ENCODE measurements at places on chromosomes 1 and 21. TPM values are rescaled to one million over a fixed set of nuclear protein-coding genes. Genes with fewer than 3 reads are reported as not detected.
A peak's percentile ranks its signal among the peaks of the same experiment; 100 is the strongest.

The RIMS3 gene
- 9.0 TPM for total RNA-seq

The VTCN1 gene
- total RNA-seq = 0.17 TPM

DNA sequence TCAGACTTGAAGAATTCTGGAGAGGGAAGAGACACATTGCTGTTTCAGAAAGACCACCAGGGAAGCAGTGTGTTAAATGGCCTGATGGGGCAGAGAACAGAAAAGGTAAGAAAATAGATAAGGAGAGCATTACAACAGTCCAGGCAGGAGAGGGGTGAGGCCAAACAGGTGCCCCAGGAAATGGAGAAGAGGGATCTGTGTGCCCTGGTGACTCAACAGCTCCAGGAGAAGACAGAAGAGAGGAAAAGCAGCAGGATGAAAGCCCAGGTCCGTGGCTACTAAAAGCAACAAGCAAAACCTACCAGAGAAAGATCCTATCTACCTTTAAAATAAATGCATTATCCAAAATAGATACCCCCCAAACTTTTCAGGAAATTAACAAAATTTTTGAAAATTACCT is 9.2 kb downstream of the TP53BP2 start:
- H3K27me3 ChIP-seq = no peaks in the 10 kb centered on the region
- no peak overlapping the region for H3K27ac ChIP-seq
- H3K4me1 ChIP-seq = peaks cover 30% of the 10 kb centered on the region

DNA sequence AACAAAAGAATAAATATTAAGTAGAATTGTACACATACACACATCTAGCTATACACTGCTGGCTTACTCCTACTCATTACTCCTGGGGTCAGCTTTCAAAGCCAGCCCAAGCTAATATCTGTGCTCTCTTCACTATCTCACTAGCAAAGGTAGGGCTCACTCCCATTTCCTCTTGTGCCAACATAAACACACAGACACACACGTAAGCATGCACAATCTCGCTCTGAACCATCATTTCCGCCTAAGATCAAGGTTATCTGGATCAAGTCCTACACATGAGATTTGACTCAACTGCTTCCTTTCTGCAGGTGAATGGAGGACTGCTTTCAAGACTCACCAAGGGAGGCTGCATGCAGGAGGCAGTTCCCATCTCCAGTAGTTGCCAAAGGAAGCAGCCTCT is 28.8 kb upstream of the MTMR11 start:
- no peak overlapping the region for H3K27ac ChIP-seq
- no peaks in the 10 kb centered on the region for H3K4me1 ChIP-seq
- no peaks in the 10 kb centered on the region for H3K27me3 ChIP-seq
- H3K4me3 ChIP-seq = no peak overlapping the region
- peaks cover 23% of the 10 kb centered on the region for H3K36me3 ChIP-seq
- no peak for DNase-seq

DNA sequence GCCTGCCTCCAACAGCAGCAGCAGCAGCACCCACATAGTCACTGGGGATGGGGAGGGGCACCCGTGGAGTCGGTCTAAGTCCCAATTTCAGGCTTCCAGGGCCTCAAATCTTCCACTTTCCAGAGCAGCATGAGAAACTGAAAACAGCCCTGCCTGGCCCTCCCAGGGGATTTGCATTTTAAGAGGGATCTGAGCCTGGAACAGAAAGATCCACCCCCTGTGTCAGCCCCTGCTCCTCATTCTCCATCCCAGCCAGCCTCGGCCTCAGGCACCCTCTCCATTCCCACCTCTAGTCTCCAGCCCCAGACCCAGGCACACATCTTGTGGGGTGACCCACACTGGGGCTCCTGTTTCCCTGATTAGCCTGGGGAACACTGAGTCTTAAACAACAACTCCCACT is 51.8 kb downstream of the FBXO2 start:
- H3K27me3 ChIP-seq = no peaks in the 10 kb centered on the region
- H3K4me1 ChIP-seq = no peaks in the 10 kb centered on the region
- H3K36me3 ChIP-seq = no peaks in the 10 kb centered on the region

The PGLYRP4 gene
- total RNA-seq = not detected

GRCh38 chr21:16569679-16570078 is 839.9 kb downstream of the USP25 start:
- no peak overlapping the region for H3K27ac ChIP-seq
- no peak for DNase-seq
- no peaks in the 10 kb centered on the region for H3K4me1 ChIP-seq
- no peaks in the 10 kb centered on the region for H3K36me3 ChIP-seq
- no peak overlapping the region for H3K4me3 ChIP-seq

The RERE gene
- 40.6 TPM for total RNA-seq

The ZCCHC17 gene
- total RNA-seq = 27.8 TPM

The SLC1A7 gene
- not detected for total RNA-seq

DNA sequence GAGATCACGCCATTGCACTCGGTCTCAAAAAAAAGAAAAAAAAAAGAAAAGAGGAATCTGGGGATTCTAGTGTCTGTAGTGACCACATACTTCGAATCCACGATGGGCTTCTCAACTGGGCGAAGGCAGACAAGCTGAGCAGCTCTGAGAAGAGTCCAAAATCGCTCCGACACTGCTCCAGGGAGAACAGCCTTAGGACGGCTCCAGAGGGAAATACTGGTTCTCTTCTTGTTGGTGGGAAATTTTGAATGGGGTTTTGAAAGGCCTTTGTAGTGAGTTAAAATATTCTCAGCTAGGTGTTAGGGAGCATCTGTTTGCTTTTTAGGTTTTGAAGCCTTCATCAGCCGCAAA is 18.3 kb upstream of the HJV start:
- no peak overlapping the region for H3K27ac ChIP-seq
- no peaks in the 10 kb centered on the region for H3K36me3 ChIP-seq
- DNase-seq = no peak
- no peaks in the 10 kb centered on the region for H3K27me3 ChIP-seq
- peaks cover 15% of the 10 kb centered on the region for H3K4me1 ChIP-seq

- no peak overlapping the region for H3K4me3 ChIP-seq
- H3K27me3 ChIP-seq = no peaks in the 10 kb centered on the region
- no peaks in the 10 kb centered on the region for H3K36me3 ChIP-seq
Measured at GRCh38 chr1:232553809-232554208, 76.1 kb downstream of the SIPA1L2 start.

DNA sequence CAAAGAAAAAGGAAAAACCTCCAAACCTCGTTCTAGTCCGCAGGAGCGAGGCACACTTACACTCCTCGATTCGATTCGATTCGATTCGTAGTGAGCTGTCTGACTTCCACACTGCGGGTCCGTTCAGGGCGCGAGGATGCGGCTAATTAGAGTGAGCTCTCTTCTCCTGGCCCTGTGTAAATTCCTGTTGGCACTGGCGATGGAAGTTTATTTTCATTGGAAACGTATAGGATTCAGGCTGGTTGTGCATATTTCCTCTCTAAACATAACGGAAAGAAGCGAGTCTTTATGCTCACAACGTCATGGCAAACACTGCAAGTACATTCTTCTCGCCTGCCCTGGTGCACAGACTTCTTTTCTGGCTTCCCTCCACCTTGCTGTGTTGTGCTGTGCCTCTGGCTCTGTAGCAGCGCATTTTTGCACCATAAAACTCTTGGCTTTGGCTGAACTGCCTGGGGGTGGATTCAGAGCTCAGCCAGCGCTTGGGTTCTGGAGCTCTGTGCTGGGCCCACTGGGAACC is 2.7 kb downstream of the HUNK start:
- no peak overlapping the region for H3K27ac ChIP-seq
- H3K27me3 ChIP-seq = peaks cover 42% of the 10 kb centered on the region
- no peaks in the 10 kb centered on the region for H3K4me1 ChIP-seq
- no peak overlapping the region for H3K4me3 ChIP-seq
- no peaks in the 10 kb centered on the region for H3K36me3 ChIP-seq

DNA sequence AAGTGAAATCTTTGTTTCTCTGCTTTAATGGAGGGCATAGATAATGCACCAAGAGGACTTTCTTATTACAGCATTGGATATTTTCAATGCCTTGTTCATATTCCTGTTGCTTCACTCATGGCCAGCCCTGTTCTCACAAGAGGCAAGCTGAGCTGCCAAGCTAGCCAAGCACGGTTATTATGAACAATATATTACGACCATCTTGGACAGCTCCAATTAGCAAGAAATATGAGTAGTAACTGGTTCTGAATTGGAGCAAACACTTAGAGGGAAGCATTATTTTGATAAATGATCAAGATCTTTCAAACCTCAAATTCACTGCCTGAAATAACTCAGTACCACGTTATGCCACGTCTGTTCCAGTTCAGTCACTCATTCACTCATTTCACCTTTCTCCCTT is 159.8 kb downstream of the SETD4 start:
- no peak overlapping the region for H3K27ac ChIP-seq
- H3K36me3 ChIP-seq = no peaks in the 10 kb centered on the region
- DNase-seq = no peak
- H3K27me3 ChIP-seq = no peaks in the 10 kb centered on the region
- H3K4me3 ChIP-seq = no peak overlapping the region

The FRRS1 gene
- total RNA-seq = 19.8 TPM

DNA sequence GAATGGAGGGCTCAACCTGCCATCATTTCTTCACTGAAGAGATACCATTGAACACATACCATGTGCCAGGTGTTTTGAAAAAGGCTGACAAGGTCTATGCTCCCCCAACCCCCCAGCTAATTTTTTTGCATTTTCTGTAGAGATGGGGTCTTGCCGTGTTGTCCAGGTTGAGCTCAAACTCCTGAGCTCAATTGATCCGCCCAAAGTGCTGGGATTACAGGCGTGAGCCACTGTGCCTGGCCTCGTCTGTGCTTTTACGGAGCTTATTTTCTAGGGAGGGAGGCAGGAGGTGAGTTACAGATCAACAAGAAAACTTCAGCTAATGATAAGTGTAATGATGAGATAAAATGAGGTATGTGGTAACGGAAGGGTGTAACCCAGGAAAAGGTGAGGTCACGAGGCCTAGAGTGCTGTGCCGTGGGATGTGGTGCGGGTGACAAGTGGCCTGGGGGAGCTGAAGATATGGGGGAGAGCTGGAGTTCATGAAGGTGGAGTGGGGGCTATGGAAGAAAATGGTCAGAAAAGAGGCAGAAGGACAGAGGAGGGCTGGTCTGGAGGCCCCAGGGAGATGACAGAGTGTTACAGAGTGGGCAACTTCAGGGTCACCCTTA is 28.2 kb downstream of the FAAH start:
- H3K27me3 ChIP-seq = no peaks in the 10 kb centered on the region
- no peak for DNase-seq
- no peak overlapping the region for H3K4me3 ChIP-seq
- no peaks in the 10 kb centered on the region for H3K4me1 ChIP-seq
- no peaks in the 10 kb centered on the region for H3K36me3 ChIP-seq

GRCh38 chr1:79037085-79037484 is 30.6 kb upstream of the ADGRL4 start:
- H3K36me3 ChIP-seq = no peaks in the 10 kb centered on the region
- H3K27ac ChIP-seq = no peak overlapping the region
- no peak for DNase-seq
- H3K4me3 ChIP-seq = no peak overlapping the region
- no peaks in the 10 kb centered on the region for H3K4me1 ChIP-seq

DNA sequence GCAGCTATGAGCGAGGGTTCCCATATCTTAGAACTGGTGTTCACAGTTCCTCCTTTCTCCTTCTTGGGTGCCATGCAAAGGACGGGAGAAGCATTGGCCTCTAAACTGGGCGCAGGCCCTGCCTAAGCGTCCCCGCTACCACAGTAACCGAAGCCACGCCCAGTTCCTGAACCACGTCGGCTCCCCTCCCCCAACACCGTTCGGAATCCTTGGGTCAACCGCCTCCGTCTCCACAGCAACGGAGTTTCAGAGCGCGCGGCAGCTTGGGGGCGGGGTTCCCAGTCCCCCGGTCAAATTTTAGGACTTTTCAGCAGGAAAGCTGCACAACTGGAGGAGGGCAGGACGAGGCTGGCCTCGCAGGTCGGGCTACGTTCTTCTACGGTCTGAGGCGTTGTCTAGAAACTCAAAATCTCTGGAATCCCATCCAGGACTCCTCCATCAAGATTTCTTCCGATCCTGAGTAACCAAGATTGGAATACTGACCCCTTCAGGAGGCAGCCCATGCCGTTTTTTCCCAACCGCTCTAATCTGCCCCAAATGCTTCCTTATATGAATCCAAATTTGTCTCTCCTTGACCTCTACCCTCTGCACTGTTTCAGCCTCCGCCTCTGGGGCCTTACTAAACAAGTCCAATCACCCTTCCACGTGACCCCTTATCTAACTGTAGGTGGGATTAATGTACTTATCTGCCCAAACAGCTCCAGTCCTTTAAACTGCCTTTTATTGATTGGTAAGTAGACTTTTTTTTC is at the start of gene SPAG17:
TSS of gene SPAG17 (minus strand) at position 145 of the 749 bp plus-strand sequence. CDS start at position 74, 71 bp downstream.
- H3K36me3 ChIP-seq = no peaks in the 10 kb centered on the region
- no peaks in the 10 kb centered on the region for H3K4me1 ChIP-seq
- no peaks in the 10 kb centered on the region for H3K27me3 ChIP-seq
- H3K4me3 ChIP-seq = no peak within 1 kb of the TSS
- no peak for DNase-seq

The LAPTM5 gene
- total RNA-seq = 1.5 TPM

DNA sequence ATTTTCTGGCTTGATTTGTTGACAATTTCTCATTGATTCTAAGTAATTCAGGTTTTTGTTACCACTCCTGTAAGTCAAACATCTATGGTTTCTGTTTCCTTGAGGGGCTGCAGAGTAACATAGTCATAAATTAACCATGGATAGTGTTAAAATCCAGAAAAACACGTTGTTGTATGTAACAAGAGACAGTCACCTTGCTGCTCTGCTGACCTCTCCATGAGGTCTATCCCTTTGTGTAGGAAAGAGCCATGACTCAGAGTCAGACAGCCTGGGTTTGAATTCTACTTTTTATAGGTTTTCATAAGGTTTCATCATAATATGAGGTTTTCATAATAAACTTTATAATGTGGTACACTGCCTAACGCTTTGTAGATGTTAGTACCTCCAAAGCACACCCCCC is 27.6 kb upstream of the NBL1 start:
- DNase-seq = no peak
- no peak overlapping the region for H3K27ac ChIP-seq
- no peak overlapping the region for H3K4me3 ChIP-seq

GRCh38 chr21:41217671-41218385 is 49.9 kb downstream of the BACE2 start:
- H3K27ac ChIP-seq = no peak overlapping the region
- H3K27me3 ChIP-seq = no peaks in the 10 kb centered on the region
- DNase-seq = no peak
- H3K4me3 ChIP-seq = no peak overlapping the region
- H3K4me1 ChIP-seq = no peaks in the 10 kb centered on the region
- no peaks in the 10 kb centered on the region for H3K36me3 ChIP-seq

GRCh38 chr1:149896575-149896974 is 2.8 kb upstream of the BOLA1 start:
- H3K27me3 ChIP-seq = no peaks in the 10 kb centered on the region
- H3K4me1 ChIP-seq = peaks cover 14% of the 10 kb centered on the region
- H3K4me3 ChIP-seq = no peak overlapping the region
- no peak for DNase-seq
- no peak overlapping the region for H3K27ac ChIP-seq

DNA sequence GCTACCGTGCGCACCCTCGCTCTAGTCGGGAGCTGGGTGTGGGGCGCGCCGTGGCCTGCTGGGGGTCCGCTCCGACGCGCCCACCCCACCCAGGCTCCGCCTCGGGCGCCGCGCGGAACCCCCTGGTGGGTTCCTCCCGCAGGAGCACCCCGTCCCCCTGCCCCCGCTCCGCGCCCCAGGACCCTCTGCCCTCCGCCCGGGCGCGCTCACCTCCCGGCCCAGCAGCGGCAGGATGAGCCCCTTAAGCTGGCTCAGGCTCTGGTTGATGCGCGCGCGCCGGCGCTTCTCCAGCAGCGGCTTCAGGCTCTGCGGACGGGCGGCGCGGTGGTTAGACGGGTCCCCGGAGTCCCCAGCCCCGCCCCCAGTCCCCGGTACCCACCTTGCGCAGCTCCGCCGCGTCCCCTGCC is 319 bp downstream of the HES2 start:
- DNase-seq = no peak
- peak overlapping the region; percentile 38 for H3K27ac ChIP-seq
- peaks cover 48% of the 10 kb centered on the region for H3K4me1 ChIP-seq
- no peaks in the 10 kb centered on the region for H3K36me3 ChIP-seq
- H3K4me3 ChIP-seq = peak overlapping the region; percentile 67
